ENCODE measurements at places on chromosomes 6 and 20. TPM values are rescaled to one million over a fixed set of nuclear protein-coding genes. Genes with fewer than 3 reads are reported as not detected.

The RIN2 gene
- 30.1 TPM for total RNA-seq

The LTA gene
- total RNA-seq = not detected

The SH3BGRL2 gene
- 1.6 TPM for total RNA-seq

The SOD2 gene
- total RNA-seq = 468 TPM

Data from subcutaneous preadipocyte (primary cell).